ENCODE measurements at places on chromosomes 6 and 20. TPM values are rescaled to one million over a fixed set of nuclear protein-coding genes. Genes with fewer than 3 reads are reported as not detected.

Gene TRMT11
- polyA plus RNA-seq = 26.9 TPM

Gene HLA-DQA2
- polyA plus RNA-seq = 1.2 TPM

Gene HRH3
- polyA plus RNA-seq = 0.06 TPM

Gene DACT2
- polyA plus RNA-seq = 32.2 TPM

Gene PARD6B
- polyA plus RNA-seq = 6.6 TPM

Gene PACSIN1
- 0.58 TPM for polyA plus RNA-seq

Gene TXLNB
- polyA plus RNA-seq = 1.4 TPM

Gene BANF2
- not detected for polyA plus RNA-seq

Gene TNNC2
- 0.29 TPM for polyA plus RNA-seq

Gene SPATA25
- polyA plus RNA-seq = 3.6 TPM

Gene HMGCLL1
- polyA plus RNA-seq = 13.4 TPM

Gene HSPA12B
- 34.6 TPM for polyA plus RNA-seq

Gene ZNF831
- polyA plus RNA-seq = 0.15 TPM

GRCh38 chr6:92109256-92109655 is 1310.1 kb downstream of the EPHA7 start:
- DNase-seq = no peak

GRCh38 chr6:43009124-43009523 is 4.6 kb downstream of the MEA1 start:
- no peak for DNase-seq

- peak; percentile 73 for DNase-seq
These were observed 61.5 kb downstream of the GPX5 start for GRCh38 chr6:28586962-28587745.

DNA sequence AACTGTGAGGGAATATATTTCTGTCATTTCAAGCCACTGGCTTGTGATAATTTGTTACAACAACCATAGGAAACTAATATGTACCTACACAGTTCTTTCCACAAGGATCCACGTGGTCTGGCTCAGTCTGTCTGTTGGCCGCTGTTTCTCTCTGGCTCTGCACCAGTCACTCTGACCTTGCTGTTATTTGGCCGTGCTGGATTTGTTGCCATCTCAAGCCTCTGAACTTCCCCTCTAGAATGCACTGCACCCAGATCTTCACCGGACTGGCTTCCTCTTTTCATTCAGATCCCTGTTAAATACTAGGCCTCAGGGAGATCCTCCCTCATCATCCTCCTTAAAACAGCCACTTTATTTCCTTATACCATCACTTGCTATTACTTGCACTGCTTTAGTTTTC is 446.8 kb downstream of the TFAP2B start:
- DNase-seq = no peak

DNA sequence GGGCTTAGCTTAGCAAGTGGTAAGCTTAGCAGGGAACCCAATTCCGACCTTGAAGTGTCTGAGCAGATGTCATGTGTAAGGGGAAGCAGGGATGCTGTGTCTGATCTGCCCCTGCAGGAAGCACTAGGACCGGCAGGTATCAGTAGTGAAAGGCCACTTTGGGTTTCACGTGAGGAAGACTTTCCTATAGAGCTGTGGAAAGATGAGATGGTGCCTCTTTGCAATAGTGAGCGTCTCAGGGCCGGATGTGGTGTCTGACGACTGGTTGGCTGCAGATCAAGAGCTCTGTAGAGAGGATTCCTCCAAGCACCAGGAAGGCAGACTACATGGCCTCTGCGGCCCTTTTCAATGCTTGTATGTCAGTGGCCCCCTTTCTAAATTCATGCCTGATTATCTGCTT is 98.3 kb downstream of the TIAM2 start:
- no peak for DNase-seq

- DNase-seq = no peak
These were observed 644.2 kb upstream of the GJE1 start for GRCh38 chr6:141488488-141488887.

DNA sequence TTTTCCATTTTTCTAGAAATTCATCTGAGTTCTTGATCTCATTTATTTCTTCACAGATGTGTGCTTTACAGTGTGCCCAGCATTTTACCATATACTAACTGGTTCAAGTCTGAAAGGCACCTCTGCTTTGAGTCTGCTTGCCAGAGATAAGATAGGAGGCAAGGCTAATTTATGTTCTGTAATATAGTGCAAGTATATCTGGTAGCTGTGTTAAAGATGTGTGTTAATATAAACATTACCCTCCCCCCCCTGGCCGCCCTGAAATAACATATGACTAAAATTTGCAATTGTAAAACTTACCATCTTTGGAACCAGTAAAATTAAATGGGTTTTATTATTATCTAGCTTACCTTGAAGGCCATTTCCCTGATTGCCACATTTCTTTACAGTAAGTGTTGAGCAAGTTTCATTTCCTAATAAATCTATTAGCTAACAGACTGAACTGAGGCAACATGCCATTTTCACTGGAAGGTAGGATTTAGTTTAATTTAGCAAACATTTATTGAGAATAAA is 2.7 kb downstream of the FBXO9 start:
- no peak for DNase-seq

DNA sequence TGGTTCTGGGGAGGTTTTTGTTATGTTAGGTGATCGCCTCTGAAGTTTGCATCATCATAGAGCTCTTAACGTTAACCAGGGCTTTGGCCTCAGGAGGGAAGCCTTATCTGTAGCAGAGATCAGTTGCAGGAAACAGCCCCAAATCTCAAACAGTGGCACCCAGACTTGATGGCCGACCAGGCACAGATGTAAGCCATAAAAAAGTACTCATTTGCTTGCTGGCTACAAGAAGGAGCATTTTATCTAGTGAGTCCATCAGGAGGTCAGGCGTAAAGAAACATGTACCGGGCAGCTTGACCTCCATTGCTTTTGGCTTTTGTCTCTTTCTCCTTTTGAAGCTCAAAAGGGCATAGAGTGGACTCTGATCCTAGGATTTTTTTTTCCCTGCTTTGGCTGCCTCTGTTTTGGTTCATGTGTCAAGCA is 122.3 kb downstream of the CCDC170 start:
- no peak for DNase-seq

DNA sequence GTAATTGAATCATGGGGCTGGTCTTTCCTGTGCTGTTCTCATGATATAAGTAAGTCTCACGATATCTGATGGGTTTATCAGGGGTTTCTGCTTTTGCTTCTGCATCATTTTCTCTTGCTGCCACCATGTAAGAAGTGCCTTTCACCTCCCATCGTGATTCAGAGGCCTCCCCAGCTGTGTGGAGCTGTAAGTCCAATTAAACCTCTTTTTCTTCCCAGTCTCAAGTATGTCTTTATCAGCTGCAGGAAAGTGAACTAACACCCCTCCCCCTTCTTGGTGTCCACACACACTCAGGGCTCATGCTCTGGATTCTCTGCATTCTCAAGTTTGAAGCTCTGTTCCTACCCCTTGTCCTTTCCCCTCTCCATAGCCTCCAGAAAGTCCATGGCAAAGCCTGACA is 107.1 kb downstream of the THBS2 start:
- no peak for DNase-seq

- DNase-seq = no peak
These were observed 3.2 kb upstream of the NDUFAF4 start for GRCh38 chr6:96900873-96901272.

DNA sequence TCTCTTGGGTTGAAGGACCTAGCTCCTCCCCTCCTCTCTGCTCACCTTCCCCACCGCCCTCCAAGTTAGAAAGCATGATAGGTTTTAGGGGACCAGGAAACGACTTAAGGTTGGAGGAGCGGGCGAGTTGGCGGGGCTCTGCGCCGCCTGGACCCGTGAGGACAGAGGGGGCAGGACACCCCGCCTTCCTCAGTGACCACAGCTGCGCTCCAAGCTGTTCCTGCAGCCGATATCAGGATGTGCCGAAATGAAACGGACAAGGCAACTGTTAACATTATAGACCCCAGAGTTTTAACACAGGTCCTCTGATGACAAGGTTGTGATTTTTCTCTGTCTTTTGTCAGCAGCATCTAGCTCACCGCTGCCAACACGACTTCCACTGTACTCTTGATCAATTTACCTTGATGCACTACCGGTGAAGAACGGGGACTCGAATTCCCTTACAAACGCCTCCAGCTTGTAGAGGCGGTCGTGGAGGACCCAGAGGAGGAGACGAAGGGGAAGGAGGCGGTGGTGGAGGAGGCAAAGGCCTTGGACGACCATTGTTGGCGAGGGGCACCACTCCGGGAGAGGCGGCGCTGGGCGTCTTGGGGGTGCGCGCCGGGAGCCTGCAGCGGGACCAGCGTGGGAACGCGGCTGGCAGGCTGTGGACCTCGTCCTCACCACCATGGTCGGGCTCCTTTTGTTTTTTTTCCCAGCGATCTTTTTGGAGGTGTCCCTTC is at the start of gene GRM1:
Gene GRM1 (plus strand): TSS at position 212 of the 722 bp plus-strand sequence. CDS start 456 bp downstream, at position 668.
- DNase-seq = no peak

- peak; percentile 50 for DNase-seq
These were observed at the start of gene FRK for GRCh38 chr6:116060572-116061283. FRK (minus strand) TSS chr6:116060891; CDS start chr6:116060311, 580 bp downstream.

GRCh38 chr20:33541797-33542196 is 51.9 kb downstream of the CBFA2T2 start:
- no peak for DNase-seq

- no peak for DNase-seq
These were observed 7.7 kb downstream of the ADGRF1 start for GRCh38 chr6:47034421-47034820.

DNA sequence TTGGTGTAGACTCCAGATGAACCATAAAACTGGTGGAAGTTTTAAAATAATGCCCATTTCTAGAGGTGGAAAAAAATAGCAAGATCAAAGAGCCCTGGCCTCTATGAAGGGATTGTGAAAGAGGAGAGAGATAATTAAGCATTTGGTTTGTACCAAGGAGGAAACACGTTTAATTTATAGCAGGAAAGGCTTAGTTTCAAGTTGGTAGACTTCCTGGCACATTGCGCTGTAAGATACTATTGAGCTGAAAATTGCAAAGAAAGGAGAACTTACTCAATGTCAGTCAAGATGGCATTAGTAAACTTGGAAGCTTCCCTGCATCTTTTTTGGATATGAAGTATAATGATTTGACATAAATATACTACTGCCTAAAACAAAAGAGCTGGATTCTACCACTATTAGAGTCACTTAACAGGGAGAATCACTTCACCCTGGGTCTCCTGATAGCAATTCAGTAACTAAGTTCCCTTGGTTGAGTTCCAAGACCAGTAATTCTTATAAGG is 24.4 kb downstream of the MARCKS start:
- no peak for DNase-seq

DNA sequence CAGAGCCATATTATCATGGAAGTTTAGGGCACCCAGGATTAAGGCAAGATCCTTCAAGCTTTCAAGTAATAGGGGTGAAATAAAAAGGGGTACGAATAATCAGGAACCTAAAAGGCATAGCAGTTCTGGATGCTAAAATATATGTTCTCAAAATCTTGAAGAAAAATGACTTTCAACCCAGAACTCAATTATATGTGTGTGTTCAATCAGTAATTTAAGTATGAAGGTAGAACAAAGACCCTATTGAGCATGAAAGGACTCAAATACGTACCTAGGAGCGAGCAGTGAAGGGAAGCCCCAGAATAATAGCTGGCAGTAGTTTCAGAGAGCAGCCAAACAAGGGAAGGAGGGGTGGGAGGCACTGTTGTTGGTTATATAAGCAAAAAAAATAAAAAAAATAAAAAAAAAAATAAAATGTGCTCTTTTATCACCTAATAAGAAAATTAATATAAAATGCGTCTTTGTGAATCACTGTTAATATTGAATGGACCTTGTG is 45.4 kb downstream of the MYO6 start:
- DNase-seq = no peak

DNA sequence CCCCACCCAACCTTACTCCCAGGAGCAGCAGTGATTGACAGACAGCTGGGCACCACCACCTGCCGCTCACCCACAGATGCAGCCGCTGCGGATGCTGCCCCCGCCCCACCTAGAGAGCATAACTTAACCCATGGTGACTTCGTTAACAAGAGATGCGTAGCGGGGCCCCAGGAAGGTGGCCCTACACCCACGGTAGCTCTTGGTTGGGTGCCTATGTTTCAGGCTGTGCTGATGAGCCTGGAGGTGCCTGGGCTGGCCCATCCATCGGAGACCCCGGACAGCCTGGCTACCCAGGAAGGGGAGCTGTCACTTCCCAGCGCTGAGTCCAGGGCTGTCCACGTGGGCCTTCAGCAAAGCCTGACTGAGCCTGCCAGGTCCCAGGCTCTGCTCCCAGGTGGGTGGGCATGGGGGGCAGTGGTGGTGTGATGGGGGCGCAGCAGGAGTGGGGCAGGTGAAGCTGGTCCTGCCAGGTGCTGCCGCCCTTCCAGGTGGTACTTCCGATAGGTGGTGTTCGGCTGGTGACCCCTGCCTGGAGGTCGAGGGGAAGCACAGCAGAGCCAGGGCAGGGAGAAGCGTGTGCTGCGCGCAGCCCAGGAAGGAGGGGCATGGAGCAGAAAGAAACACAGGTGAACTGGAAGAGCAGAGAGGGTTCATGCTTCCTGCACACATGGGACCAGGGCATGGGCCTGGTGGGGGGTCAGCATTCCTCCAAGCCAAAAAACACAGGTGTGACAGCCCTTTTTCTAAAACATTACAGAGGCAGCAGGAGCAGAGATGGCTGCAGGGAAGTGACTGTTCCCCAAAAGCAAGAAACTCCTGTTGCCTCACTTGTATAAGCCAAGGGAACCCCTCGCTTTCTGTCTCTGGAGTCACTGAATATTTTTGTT is 56.9 kb downstream of the SYNJ2 start:
- no peak for DNase-seq

DNA sequence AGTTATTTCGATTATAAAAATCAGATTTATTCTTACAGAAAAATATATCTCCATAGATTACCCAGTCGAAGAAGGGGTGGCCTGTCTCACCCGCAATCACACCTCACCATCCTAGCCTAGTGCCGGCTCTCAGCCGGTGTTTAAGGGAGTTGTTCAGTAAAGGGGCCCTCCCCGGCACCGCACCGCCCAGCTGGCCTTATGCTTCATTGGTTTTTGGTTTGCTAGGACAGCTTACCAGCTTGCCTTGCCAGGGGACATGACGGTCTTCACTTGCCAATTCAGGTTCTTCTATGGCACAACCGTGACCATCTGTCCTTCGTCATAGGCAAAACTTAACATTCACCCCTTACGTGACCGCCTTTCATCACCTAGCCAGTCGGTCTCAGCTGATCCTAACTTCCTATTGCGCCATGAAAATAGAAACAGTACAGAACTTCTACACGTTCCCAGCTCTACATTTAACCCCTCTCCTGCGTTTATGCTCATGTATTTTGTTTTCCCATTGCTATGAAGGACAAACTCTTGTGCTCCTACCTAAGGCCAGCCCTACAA is 44.7 kb upstream of the SLC22A16 start:
- DNase-seq = no peak

GRCh38 chr6:23174781-23175361 is 605.5 kb downstream of the HDGFL1 start:
- no peak for DNase-seq

DNA sequence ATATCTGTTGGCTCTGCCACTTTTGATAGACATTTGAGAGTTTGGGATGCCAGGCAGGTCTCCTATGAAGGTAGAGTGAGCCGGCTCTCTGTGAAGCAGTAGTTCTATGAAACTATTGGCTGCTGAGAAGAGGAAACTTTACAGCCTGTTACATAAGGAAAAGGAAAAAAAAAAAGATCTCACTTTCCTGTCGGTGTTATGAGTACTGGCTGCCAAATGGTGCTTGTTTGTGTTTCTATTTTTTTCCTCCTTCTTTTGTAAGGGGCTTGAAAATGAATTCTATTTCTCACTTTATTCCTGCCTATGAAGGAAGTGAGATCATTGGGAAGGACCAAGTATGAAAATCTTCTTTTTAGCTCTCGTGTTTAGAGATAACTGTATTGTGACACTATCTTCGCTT is 73.1 kb upstream of the CLDN20 start:
- DNase-seq = no peak

GRCh38 chr6:81787313-81788068 is 35.0 kb upstream of the TENT5A start:
- DNase-seq = no peak

GRCh38 chr20:56802805-56803204 is 173.7 kb downstream of the TFAP2C start:
- DNase-seq = no peak
